ENCODE measurements at places on chromosomes 13 and 19.

DNA sequence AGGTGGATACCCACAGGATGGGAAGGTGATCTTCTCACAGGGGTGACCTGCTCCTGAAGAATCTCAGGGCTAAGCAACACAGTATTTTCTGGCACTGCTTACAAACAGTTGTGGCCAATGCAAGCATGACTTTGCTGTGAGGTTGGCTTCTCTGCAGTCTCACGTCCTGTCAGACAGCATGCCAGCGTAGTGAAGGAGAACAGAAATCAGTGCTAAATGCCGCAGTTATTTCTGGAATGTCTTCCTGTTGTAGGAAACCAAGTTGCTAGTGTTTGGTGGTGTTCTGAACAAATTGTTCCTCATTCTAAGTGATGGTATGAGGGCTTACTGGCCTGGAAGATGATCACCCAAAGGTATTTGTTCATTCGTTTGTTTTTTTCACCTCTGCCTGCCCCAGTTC lies 320.1 kb downstream of the MTUS2 start:
- DNase-seq, result no peak

DNA sequence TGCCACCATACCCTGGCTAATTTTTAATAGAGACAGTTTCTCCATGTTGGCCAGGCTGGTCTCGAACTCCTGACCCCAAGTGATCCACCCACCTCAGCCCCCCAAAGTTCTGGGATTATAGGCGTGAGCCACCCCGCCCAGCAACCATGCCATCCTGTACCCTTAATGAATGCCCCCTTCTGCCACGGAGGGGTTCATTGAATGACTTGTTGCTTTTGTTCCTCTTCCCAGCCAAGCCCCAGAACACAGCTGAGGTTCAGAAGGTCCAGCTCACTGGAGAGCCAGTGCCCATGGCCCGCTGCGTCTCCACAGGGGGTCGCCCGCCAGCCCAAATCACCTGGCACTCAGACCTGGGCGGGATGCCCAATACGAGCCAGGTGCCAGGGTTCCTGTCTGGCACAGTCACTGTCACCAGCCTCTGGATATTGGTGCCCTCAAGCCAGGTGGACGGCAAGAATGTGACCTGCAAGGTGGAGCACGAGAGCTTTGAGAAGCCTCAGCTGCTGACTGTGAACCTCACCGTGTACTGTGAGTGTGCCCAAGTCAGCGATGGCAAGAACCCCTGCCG lies 6.0 kb downstream of the PVR start:
- no peak for DNase-seq

- no peak for DNase-seq
Observed at GRCh38 chr19:42361545-42361910, 28.6 kb downstream of the CNFN start.

DNA sequence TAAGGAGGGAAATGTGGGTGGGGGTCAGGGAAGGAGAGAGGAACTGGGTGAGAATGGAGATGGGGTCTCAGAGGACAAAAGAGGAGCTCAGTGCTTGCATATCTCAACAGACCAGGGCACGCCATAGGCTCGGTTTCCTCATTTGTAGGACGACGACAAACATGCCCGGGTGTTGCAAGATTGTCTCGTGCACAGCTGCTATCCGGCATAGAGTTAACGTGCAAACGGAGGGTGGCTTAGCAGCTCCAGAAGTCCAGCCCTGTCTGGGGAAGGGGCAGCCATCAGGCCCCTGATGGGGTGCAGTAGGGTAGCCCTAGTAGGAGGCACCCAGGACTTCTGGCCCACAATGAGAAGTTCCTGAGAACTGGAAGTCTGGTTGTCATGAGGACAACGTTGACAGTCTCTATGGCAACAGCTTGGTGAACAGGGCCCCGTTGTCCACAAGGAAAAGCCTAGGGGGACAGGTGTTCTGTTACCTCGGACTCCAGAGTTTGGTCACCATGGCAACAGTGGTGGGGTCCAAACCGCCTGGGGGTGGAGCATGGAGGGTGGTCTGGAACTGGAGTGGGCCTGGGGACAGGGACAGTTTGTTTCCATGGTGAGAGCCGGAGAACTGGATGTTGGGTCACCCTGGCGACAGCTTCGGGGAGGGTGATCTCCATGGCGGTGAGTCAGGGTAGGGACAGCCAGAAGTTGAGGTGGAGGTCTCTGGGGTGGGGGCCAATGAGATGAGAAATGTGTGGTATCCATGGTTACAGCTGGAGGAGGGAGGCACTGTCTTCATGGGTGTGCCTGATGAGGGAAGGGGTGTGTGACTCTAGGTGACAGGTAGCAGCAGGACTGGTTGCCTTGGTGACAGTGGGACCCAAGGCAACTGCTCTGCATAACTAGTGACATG lies 16.8 kb downstream of the TM6SF2 start:
- no peak for DNase-seq

- DNase-seq, result no peak
Observed at GRCh38 chr19:14674764-14675163, at the start of gene ADGRE3. TSS of gene ADGRE3 (minus strand) at chr19:14674844. CDS start at chr19:14674770, 74 bp downstream.

DNA sequence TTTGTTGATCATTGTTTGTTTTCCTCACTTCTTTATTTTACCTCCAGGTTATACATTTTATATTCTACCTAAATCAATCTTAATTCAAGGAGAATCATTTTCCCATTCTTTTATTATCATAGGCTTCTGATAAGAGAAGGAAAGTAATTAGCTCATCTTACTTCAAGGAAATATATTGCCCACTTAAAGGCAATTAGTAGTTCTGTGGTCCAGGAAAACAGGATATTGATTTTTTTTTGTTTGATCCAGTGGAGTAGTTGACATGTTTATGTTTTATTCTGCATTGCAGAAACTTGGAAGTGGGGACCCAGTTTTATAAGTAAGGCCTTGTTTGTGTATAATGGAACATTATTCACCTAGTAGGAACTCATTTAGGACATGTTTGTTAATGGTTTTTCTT lies 390.6 kb downstream of the NDFIP2 start:
- DNase-seq, result no peak

DNA sequence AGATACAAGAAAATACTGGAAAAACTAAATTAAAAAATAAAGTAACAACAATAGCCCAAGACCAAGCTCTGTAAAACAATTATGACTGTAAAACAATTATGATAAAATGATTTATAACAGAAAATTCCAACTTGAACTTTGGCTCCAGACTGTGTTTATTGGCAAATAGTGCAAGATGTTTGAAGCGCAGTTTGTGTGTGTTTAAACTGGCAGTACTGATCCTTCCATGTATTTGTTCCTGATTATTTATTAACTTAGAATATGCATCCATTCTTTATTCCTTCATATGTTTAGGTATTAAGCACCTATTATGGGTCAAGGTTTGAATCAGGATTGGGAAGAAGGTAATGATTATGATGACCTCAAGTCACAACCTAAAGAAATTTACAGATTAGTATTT lies 37.8 kb downstream of the ZNF582 start:
- DNase-seq, result no peak
